CD4-positive, alpha-beta T cell treated with Interleukin-6 at 100 ng/mL for 8 hours (primary cell): ENCODE measurements at places on chromosomes 7 and 10.

GRCh38 chr7:8762803-8763202 lies 329.4 kb downstream of the NXPH1 start:
- no peak for DNase-seq

DNA sequence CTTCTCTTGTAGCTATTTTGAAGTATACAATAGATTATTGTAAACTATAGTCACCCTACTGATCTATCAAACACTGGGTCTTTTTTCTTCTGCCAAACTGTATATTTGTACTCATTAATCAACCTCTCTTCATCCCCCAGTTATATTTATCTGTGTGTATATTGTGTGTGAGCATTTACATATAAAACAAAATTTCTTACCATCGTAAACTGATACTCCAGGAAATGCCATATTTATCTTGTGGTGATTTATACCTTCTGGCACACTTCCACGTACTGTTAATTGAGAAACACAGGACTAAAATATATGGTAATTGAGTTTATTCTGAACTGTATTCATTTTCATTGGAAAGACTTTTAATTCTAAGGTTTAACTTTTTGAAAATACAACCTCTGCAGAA lies 18.9 kb downstream of the ANLN start:
- no peak for DNase-seq

DNA sequence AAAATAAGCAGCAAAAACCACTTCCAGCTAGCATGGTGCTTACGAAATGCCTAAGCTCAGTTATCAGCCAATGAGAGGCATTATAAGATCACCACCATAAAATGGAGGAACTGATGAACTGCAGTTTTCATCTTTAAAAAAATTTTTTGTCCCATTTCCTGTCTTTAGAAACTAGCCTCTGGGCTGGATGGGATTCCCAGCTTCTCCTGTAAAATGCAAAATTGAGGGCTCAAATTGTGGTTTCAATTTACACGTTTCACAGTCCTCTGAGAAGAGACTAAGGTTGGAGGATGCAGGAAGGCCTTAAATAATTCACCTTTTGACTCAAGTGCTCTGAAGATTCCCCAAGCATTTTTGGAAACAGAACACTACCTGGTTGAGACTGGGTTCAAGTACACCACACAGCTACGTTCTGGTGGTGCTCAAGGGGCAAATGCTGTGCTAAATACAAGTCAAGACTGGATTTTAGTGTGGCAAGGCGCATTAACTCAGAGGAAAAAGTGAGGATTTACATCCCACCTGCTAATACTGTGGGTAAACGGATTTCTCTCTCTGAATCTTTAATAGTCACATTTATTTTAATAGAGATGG lies 951 bp downstream of the ZNF25 start:
- DNase-seq, result peak; percentile 5

DNA sequence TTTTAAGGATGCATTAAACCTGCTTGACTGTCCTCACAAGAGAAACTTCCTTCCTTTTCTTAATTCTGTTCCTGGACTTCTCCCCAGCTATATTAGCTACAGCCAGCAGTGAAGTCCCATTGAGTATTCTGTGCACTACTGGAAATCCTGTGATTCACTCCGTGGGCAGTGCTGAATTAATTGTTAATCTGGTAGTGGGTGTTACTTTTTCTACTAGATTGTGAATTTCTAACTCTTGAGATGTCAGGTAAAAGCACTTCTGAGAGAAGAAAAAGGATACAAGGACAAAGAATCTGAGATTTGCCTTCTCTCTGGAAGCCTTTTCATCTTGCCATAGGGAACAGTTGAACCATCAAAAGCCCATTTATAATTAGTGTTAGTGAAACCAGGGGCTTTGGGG lies 33.9 kb downstream of the CYCS start:
- no peak for DNase-seq

DNA sequence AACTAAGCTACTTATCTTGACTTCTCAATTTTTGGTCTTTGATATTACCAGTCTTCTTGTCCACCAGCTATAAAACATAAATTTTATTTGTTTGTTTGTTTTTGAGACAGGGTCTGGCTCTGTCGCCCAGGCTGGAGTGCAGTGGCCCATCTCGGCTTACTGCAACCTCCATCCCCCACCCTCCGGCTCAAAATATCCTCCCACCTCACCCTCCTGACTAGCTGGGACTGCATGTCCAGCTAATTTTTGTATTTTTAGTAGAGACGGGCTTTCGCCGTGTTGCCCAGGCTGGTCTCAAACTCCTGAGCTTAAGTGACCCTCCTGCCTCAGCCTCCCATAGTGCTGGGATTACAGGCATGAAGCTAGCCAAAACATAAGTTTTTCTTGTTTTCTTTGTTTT lies 7.5 kb downstream of the MARCHF5 start:
- no peak for DNase-seq

DNA sequence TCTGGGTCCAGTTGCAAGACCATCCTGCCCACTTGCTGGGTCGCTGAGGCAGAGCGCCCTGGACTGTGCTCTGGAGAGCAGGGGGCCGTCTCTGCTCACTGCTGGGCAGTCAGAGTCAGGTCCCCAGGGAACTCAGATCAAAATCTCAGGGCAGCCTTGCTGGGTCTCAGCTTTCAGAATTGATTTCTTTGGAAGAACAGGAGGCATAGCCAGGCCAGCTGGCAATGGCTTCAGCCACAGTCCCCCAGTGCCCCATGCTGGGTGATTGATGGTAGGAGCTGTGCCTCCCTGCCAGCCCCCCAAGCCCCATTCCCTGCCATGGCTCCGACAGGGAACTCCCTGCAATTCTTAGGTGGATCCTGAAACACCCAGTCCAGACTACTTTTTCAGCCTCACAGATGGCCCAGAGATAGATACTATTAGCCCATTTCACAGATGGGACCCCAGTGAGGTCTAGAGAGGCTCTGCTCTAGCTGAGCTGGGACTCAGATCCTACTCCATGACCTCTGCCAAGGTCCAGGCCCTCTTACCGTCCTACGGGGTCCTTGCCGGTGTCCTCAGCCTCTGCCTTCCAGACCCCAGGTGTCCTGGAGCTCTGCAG lies 467 bp downstream of the MMRN2 start:
- DNase-seq, result no peak

- DNase-seq, result no peak
Measured at GRCh38 chr7:93858857-93859256, 31.7 kb downstream of the TFPI2 start.

DNA sequence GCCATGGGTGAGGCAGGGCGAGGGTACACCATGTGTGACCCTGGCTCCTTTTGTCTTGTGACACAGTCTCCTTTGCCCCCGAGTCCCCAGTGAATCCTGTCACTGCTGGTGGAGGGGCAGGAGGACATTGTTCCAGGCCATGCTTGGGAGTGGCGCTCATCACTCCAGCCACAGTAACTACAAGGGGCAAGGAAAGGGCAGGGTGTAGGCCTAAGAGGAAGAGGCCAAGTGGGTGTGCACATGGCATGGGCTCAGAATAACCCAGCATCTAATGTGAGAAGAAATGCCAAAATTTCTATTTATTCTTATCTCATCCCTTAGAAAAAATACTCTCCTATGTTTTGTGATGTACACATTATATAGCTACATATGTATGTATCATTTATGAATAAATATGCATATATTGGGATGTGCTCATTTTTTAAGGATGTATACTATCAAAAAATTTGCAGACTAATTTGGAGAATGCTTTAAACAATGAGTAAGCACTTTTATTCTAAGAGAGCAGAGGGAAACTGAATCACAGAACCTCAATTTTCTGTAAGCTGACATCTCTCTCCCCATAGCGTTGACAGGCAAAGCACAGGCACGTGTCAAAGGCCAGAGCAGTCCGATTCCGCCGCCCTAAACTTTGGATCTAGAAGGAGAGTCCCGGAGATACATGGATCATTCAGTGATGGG lies 36.9 kb downstream of the RNF32 start:
- no peak for DNase-seq

DNA sequence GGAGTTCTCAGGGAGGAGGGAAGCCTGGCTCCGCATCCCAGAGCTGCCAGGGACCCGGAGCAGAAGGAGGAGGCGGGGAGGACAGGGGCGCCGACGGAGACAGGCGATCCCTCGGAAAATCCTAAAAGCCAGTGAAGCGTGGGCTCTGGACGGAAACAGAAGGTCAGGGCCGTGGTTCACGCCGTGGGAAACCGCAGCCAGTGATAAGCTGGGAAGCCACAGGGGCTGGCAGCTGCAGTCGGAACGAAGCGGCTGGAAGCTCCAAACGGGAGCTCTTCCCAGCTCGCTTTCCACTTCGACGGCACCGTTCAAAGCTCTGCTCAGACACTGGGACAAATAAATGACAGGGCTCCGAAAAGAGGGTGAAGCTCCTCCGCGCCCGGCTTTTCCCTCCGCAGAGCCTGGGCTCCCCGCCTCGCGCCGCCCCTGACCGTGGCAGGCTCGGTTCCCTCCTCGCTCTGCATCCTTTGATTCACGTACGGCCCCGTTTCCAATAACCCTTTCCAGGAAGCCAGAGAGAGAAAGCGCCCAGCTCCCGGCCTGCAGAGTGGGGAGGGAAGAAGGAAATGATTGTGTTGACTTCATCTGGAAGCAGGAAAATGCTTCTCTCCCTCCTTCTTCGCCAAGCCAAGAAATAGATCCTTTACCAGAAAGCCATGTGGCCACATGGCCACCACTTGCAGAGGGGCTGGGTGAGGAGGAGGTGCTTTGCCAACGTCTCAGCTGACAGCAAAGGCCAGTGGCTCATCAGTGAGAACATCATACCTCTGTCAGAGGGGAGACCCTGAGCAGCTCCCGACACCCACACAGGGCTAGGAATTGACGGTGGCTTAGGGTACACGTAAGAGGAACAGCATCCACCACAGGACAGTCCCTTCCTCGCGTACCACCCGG lies 57.4 kb downstream of the ADRB1 start:
- DNase-seq, result no peak

GRCh38 chr7:47080816-47081215 lies 501.1 kb downstream of the TNS3 start:
- DNase-seq, result no peak

DNA sequence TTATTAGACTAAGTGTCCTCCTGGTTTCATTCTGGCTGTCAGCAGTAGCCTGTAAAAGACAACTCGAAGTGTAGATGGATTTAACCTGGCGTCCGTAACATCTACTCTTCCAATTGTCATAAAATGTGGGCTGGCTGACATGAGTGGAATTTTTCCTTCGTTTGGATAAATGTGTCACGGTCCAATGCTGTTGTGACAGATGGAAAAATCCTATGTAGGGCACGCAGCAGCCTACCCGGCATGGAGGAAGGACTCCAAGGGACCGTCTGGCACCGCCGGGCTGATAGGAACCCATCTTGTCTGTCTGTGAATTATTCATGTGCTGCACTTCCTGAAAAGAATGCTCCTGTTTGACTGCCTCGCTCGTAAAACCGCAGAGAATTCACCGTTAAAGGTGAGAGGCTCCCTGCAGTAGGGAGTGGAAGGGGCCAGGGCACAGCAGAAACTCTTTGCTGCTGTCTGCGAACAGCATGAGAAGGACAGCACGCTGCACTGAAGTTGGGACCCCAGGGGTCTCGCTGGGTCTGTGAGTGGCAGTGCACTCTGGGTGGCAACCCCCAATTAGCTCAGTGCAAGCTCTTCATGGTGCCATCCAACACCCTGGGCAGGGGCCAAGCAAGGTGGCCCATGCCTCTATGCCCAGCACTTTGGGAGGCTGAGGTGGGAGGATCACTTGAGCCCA lies 1.6 kb upstream of the ORAI2 start:
- peak; percentile 78 for DNase-seq

DNA sequence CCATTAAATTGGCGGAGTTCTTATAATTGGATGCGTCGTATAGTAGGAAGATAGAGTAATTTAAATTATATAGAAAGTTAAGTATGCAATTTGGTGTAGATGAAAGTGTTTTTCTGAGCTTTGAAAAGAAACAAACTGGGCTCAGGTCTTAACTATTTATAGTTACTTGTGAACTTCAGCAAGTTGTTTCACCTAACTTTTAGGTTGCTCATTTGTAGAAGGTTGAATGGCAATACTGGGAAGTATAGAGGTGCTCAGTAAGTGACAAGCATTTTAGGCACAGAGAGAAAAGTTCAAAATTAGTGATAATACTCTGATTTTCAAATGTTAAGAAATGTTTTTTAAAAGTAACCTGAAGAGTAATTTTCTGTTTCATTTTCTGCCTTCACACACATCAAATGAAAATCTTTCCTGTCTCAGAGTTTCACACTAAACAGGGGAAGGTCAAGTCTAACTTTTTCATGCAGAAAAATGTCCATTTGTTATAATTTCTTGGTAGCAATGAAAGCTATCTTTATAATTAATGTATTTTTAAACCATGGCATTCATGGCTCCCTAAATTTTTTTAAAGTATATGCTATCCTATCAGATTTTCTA lies 146.5 kb downstream of the PHF14 start:
- no peak for DNase-seq

GRCh38 chr7:24812305-24812945 lies 55.2 kb upstream of the GSDME start:
- peak; percentile 31 for DNase-seq

DNA sequence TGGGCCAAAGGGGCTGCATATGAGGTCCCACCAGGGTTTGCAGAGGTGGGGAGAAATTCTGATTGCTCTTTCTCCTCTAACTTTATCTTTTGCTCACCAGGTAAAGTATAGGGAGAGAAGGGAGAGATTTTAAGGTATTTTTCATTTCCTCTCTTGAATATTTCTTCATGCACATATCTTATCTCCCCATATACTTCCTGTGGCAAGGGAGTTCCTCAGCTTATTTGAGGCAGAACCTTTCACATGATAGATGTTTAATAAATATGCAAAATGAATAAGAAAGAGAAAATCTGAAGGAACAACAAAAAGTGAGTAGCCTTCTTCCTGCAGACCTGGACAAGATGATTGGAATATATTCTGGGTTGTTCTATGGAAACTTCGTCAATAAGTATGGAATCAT lies 67.4 kb upstream of the PDCD4 start:
- no peak for DNase-seq

DNA sequence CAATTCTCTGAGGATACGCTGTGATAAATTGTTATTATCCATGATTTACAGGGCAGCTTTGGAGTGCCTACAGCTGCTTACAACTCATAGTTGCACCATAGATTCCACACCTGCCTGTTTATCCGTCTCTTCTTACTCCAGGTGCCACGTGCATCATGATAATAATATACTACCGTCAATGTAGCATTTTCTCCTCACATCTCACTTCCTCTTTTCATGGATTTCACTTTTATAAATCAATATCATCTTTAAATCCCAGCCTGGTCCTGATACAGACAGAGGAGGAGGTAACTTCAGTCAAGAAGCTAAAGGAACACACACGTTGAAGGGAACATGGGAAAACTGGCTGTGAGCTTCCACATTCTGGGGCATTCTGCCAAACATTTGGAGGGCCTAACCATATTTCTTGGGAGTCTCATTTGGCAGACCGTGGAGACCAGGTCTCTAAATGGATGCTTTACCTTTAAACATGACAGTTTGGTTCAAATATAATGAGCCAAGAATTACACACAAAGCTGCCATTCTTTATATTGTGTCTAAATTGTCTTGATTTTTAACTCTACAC lies 2.4 kb downstream of the CH25H start:
- DNase-seq, result no peak

DNA sequence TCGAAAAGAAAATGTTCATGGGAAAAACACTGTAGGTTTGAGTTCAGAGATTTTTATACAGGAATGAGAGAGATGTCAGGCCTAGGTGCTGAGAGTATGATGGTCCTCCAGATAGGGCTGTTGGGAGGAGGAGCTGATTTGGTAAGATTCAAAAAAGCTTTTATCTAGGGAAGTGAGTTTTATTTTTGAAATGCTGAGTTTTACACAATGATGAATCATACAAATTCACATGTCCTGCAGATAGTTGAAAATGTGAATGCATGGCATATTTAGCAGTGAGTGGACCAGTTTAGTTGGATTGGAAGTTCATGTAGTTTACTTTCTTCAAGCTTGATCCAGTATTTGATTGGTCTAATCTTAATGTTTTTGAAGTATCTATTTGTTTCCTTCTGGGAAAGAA lies 154.8 kb downstream of the LRRC4 start:
- no peak for DNase-seq
